Retinal pigment epithelial cell (primary cell): ENCODE measurements at places on chromosomes 13 and 19.
A peak's percentile ranks its signal among the peaks of the same experiment; 100 is the strongest.

DNA sequence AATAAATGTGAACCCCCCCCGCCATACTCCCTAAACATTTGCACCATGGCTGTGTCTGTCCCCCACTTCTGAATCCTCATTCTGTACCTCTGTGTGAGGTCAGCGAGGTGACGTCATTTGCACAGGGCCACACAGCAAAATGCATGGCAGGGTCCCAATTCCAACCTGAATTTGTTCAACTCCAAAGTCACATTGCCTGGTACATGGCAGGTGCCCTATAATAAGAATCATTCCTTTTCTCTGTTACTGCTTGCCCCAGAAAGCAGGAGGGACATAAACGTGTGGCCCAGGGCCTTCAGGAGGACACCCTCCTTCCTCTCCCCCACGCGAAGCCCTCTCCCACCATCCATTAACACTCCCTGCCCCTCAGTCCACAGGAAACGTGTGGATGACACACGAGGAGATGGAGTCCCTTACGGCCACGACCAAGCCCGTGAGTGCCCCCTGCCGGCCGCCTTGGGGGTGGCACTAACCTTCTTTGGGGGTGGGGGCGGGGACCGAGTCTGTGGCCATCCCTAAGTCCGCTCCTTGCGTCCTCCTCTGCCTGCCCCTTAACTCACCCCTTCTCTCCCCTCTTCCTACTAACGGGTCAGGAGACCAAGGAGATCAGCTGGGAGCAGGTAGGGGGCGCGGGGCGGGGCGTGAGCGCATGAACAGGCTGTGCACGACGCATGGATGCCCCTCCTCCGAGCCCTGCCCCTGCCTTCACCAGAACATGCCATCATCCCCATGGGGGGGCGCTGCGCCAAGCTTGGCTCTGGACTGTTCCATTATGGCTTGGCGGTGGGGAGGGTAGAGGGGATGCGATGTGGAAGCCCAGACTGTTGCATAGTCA is 9.4 kb downstream of the HRC start:
- no peak for DNase-seq

GRCh38 chr19:47228937-47229675 is 1.9 kb downstream of the BBC3 start:
- DNase-seq: no peak

- DNase-seq: no peak
Observed at GRCh38 chr13:52713894-52714293, 25.7 kb downstream of the CNMD start.

DNA sequence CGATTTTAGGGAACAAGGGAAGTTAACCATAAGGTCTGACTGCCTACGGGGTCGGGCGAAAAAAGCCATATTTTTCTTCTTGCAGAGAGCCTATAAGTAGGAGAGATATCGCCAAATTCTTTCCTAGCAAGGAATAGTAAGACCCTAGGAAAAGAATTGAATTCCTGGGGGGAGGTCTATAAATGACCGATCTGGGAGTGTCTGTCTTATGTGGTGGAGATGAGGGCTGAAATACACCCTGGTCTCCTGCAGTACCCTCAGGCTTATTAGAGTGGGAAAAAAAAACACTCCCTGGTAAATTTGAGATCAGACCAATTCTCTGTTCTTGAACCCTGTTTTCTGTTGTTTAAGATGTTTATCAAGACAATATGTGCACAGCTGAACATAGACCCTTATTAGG is 447.5 kb upstream of the ATXN8OS start:
- DNase-seq: no peak

- DNase-seq: peak; percentile 31
Observed at GRCh38 chr19:3275583-3276340, 51.3 kb downstream of the CELF5 start.

- DNase-seq: no peak
Observed at GRCh38 chr19:10432736-10433130, 12.4 kb downstream of the PDE4A start.

GRCh38 chr19:55189403-55189835 is 9.3 kb upstream of the SYT5 start:
- peak; percentile 80 for DNase-seq

DNA sequence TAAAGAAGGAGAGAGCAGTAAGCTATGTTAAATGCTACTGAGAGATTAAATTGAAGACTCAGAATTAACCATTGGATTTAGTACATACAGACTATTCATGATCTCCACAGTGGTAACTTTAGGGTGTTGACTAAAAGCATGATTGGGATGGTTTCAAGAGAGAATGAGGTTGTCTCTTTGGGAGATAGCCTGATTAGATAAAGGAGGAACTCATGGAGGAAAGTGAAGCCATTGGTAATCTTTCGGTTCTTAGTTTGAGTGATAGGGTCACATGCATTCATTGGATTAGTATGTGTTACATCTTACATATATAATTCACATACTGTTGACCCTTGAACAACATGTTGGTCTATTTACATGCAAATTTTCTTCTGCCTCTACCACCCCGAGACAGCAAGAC is 18.8 kb upstream of the KL start:
- no peak for DNase-seq

GRCh38 chr19:1766800-1767352 is 13.6 kb downstream of the ONECUT3 start:
- no peak for DNase-seq

GRCh38 chr19:42386974-42387707 is 3.0 kb downstream of the CNFN start:
- no peak for DNase-seq

DNA sequence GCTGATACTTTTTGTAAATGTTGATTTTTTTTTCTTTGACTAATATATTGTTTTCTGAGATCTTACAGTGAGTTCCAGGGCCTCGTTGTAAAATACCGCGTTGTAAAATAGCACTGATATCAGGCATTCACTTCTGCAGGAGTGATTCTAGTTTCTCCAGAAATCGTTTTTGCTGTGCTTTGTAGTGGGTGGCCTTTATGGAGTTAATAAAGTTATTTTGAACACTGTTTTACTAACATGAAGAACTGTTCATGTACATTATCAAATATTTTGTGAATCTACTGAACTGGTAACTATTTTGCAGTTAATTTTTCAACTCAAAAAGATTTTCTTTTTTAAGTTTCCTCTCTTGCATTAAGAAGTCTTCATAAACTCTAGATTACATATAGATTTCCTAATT is 985 bp upstream of the ZNF266 start:
- no peak for DNase-seq

DNA sequence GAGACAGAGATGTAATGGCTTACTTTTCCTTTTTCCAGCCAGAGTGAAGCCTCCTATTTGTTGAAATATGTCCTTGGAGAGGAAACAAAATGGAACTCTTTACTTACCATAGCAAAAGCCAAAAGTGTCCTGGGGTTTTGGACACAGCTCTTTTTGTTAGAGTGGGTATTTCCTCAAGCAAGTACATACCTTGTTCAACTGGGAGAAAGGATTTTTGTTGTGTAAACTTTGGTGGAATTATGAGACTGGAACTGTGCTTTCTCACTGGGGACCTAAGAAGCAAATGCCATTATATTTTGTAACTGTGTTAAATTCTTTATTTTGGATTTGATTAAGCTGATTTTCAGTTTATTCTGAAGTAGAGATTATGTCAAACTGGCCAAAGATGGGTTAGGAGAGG is 58.4 kb downstream of the CYSLTR2 start:
- DNase-seq: no peak

- no peak for DNase-seq
Observed at GRCh38 chr19:42166316-42166715, 34.1 kb upstream of the POU2F2 start.

DNA sequence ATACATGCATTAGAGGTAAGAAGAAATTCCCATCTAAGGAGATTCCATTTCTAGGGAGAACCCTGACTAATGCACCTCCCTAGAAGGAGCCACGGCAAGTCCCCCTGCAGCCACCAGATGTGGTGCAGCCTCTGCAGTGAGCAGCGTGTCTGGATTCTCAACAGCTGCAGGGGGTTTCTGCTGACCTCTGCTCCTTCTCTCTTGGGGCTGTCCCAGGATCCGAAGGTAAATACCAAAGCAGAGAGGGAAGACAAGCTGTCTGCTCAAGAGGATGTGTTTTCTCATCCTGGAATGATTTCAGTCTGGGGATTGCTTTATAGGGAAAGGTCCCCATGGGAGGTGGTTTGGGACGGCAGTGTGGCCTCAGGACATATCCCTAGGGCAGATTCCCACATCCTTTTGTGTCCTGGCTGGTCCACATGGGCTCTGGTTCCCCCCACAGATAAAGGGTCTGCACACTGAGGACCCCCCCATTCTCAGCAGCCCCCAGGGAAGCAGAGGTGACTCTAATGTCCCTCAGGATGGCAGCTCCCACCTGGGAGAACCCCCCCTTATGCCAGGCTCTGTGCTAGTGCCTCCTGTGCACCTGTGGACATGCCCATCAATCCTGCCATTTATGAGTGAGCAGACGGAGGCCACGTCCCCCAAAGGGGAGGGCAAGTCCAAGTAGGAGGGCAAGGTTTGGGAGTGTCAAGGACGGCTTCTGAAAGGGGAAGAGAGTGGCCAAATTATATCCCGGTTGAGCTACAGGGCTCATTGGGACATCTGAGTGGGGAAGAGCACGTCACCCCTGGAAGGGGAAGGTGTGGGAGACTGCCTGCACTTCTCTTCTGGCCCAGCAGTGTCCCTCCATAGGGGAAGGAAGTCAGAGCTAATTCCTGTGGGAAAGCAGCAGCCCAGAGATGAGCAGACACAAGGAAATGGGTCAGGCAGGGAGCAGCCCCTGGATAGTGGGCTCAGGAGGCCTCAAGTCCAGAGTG is 10.2 kb upstream of the OR10H5 start:
- DNase-seq: no peak

- DNase-seq: no peak
Observed at GRCh38 chr13:62065016-62065415, 649.4 kb upstream of the PCDH20 start.

DNA sequence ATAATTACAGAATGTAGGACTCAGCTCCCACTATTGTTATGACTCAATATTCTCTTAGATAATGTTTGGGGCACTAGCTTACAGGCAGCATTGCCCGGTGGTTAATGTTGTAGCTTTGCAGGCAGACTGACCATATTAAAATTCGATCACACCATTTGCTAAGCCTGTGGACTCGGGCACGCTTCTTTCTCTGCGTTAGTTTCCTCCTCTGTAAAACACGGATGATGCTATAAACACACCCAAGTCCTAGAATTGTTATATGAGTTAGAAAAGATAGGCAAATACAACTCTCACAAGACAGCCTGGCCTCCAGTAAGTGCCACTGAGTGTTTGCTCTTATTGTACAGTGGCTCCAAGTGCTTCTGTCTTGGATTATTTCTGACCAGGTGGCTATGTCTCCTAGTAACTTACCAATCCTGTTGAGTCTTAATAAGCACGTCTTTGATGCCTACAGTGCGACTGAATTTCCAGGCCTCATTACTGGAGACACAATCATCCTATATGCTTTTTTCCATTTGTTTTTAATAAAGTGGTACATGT is 50.0 kb upstream of the ALOX5AP start:
- no peak for DNase-seq

DNA sequence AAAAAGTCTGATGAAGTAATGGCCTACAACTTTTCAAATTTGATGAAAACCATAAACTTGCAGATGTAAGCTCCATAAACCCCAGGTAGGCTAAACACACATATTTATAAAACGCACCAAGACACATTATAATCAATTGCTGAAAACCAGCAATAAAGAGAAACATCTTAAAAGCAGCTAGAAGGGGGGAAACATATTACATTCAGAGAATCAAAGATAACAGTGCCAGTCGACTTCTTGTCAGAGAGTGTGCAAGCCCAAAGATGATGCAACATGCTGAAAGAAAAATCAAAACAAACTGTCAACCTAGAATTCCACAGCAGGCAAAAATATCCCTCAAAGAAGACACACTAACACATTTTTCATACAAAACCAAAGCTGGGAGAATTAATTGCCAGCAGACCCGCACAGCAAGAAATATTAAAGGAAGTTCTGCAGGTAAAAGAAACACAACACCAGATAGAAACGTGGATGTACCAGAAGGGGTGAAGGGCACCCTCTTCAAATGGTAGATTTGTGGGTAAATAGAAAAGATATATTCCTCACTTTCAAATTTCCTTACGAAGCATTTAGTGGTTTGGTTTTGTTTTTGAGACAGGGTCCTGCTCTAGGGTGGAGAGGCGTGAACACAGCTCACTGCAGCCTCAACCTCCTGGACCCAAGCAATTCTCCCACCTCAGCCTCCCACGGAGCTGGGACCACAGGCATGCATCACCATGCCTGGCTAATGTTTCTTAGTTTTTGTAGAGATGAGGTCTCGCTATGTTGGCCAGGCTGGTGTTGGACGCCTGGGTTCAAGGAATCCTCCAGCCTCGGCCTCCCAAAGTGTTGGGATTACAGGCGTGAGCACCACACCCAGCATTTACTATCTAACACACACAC is 16.5 kb upstream of the ATP1A3 start:
- no peak for DNase-seq

GRCh38 chr19:35644987-35645679 is 3.0 kb upstream of the COX6B1 start:
- DNase-seq: no peak

DNA sequence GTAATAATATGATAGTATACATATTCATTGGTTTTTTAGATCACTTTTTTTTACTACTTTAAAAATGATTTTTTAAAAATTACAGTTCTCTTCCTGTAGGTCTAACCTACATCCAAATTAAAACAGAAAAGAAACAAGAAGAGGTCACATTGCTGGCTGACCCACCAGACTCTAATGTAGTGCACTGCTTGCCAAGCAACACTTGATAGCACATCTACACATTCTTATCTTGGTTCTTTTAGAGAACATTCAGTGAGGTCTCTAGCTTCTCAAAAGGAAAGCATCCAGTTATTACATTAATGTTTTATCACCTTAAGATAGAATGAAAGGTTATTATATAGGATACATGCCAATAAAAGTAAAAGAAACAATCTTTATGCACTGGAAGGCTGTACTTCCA is 35.6 kb downstream of the NDFIP2 start:
- no peak for DNase-seq

GRCh38 chr19:35816262-35816661 is 3.6 kb upstream of the PRODH2 start:
- no peak for DNase-seq

DNA sequence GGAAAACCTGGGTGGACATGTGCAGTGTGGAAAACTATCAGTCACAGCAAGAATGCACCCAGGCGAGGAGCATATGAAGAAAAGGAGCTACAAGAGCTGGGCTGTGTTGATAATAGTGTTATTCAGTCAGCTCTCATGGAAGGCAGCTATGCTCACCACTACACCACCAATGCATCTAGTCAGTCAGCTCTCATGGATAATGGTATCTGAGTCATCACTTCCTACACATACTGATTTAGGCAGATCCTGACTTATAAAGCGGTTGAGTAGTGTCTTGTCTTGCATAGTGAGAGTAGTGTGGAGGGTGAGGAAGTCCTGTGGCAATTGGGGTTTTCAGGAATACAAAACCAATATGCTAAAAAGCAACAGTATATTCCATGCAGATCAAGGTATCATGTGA is 9.1 kb upstream of the ZNF160 start:
- no peak for DNase-seq

GRCh38 chr13:32179708-32180107 is 135.5 kb downstream of the ZAR1L start:
- no peak for DNase-seq
